ENCODE measurements at places on chromosomes 2 and 18. TPM values are rescaled to one million over a fixed set of nuclear protein-coding genes. Genes with fewer than 3 reads are reported as not detected.

Gene TUBB8B
- total RNA-seq = not detected

Gene RAB6D
- not detected for total RNA-seq

Gene MEP1B
- 0.10 TPM for total RNA-seq

Gene CTNNA2
- total RNA-seq = not detected

Measured in T-helper 1 cell treated with Interleukin-12 subunit alpha and Interleukin-12 subunit beta and Interleukin-4 antibody, amounts not matched to agents 30 ng/mL and 1 ng/mL, for 36 hours (primary cell).